Breast epithelium (tissue), 4 donors: ENCODE measurements at places on chromosomes 12 and 14.

- no peak for DNase-seq
Measured at GRCh38 chr14:24915958-24916595, 133.9 kb downstream of the STXBP6 start.

DNA sequence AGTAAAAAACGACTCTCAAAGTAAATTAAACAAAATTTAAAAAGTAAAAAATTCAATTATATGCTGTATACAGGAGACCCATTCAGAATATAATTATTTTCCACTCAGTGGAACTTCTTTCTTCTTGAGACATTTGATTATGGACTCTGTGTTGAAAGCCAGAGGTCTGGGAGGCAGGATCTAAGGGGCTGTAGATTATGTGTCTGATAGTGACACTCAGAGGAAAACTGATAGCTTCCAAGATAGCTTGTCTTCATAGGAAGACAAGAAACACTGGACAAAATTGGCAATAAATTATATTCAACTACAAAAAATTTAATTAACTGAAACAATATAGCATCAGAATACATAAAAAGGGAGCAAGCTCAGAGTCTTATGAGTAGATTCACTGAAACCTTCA lies 135.8 kb downstream of the KITLG start:
- DNase-seq: no peak

GRCh38 chr12:123040106-123040505 lies 59.6 kb downstream of the ARL6IP4 start:
- no peak for DNase-seq

GRCh38 chr12:57164454-57164853 lies 17.0 kb upstream of the LRP1-AS start:
- no peak for DNase-seq

DNA sequence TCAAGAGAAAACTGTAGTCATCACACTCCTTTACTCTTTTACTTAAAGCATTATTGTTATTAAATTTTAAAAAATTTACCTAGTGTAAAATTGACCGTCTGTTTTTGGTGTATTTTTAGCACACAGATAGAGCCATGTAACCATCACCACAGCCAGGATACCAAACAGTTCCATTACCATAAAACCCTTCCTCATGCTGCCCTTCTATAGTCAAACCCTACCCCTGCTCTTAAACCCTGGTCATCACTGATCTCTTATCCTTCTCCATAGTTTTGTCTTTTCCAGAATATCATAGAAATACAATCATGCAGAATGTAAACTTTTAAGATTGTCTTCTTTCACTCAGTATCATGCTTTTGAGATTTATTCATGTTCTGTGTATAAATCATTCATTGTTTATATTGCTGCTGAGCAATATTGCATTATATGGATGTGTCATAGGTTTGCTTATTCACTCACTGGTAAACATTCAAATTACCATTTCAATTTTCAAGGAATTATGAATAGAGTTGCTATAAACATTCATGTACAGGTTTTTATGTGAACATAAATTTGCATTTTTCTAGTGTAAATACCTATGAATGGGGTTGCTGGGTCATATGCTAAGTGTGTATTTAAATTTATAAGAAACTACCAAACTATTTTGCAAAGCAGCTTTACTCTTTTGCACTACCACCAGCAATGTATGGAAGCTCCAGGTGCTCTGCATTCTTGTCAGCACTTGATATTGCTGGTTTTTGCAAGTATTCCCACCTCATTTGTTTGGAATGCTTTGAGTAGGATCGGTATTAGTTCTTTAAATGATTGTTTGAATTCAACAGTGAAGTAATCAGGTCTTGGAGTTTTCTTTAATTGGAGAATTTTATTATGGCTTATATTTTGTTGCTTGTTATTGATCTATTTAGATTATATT lies 125.5 kb downstream of the LMNTD1 start:
- DNase-seq: no peak

DNA sequence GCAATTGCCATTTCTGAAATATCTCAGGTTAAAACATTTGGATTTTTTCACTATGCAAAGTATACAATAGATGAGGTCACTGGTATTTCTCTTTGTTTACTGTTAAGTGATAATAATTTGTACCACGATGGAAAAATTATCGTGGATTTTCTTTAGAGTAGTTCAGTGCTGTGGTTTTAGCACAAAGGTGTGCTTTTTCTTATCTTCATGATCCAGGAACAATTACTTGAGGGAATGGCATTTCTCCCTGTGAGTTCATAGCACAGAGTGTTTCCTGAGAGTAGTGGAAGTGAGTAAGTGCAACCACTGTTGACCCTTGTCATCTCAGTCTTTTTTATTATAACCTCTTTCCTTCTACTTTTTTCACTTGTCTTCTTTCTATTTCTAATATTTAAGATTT lies 86.8 kb downstream of the FGD4 start:
- DNase-seq: no peak

- DNase-seq: no peak
Measured at GRCh38 chr12:57460841-57461275, 1.3 kb downstream of the GLI1 start.

DNA sequence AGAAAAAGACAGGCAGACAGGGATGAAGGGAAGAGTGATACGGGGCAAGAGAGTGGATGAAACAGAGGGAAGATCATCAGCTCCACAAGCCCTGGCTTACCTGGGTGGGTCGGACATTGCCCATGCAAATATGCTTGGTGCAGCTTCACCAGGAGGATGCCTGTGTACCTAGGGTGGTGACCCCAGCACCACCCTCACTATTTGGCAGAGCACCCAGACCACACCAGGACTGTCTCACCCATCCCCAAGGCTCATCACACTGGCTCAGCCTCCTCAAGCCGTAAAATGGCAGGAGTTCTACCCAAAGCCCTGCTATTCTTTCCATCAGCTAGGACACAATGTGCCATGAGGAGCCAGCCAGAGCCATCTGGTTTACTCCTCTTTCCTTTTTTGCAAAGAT lies 3.0 kb downstream of the GALNT8 start:
- DNase-seq: no peak

GRCh38 chr12:126069549-126070165 lies 1004.4 kb downstream of the AACS start:
- DNase-seq: no peak

GRCh38 chr12:59076622-59077021 lies 156.3 kb upstream of the LRIG3 start:
- no peak for DNase-seq

DNA sequence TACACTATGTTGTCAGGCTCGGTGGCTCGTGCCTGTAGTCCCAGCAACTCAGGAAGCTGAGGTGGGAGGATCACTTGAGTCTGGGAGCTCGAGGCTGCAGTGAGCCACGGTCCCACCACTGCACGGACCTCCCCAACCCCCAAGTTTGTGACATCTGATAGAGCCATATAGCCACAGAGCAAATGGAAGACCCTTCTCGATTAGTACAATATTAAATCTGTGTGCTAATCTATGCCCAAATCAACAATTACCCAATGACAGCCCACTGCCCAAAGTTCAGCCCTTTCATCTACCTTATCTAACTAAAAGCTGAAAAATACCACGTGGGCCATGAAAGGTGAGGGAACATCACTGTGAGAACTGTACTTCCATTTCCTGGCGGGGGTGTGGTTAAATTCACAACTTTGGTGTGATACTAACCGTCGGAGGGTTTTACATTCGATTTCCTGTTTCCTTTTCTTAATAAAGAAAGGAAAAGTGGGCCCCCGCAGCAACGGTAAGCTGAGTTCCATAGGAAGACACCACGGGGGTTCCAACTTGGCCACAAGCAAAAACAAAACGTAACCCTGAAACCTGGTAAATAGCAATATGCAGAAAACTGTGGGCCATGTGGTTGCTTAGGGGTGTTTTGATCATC lies 31.2 kb upstream of the FOS start:
- no peak for DNase-seq

DNA sequence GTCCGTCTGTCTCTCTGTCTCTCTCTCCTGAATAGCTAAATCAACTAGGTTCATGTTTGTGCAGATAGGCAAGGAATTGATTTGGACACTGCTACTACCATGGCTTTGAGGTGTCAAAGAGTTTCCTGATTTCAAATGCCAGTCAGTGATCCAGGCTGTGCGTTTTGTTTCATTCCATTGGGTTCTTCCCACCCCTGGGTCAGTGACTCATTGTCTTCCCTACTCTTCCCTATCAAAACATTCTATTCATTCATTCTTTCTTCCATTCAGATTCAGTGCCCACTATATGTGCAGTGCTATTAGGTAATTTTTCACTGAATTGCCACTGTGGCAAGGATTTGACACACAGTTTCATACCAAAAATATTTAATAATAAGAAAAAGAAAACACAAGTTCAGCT lies 50.4 kb downstream of the RPH3A start:
- DNase-seq: no peak

- no peak for DNase-seq
Measured at GRCh38 chr12:18905134-18905533, 167.2 kb downstream of the CAPZA3 start.

DNA sequence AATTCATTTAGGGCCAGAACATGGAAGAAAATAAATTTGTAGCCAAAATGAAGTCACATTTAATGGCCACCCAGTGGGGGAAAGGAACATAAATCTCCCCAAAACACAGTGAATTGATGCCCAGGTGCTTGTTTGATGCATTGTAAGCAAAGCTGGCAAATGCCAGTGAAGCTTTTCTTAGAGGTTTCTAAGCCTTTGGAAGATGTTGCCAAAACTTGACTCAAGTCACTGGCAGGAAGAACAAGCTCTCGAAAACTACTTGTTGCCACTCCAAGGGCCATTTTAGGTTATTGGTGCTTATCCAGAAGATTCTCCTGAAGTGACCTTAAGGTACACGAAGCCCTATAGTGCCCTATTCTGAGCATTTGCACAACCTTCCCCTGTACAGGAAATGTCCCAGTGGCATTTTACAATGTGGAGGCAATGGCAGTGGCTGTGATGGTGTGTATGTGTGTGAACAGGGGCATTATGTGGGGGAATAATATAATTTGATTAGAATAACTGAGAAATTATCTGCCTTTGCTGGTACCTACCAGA lies 89.5 kb upstream of the NOVA1 start:
- DNase-seq: no peak

GRCh38 chr12:52776435-52776834 lies 710 bp downstream of the KRT76 start:
- DNase-seq: no peak

DNA sequence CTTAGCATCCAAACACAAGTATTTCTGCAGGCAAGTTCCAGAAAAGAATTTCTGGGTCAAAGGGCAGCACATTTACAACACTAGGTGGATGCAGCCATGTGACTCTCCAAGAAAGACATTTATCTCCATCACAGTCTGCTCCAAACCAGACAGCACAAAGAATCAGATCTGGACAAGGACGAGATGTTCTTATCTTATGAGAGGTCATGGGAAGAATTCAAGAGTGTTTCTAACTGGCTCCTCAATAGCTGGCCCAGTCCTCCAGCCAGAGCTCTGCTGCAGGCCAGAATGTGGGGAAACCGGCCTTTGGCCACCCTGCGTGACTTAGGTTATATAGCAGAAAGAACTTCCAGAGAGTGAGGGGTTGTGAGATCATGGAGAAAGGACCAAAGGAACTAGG lies 17.4 kb downstream of the TMEM119 start:
- no peak for DNase-seq

- DNase-seq: no peak
Measured at GRCh38 chr12:19177754-19178153, 48.2 kb downstream of the PLEKHA5 start.

DNA sequence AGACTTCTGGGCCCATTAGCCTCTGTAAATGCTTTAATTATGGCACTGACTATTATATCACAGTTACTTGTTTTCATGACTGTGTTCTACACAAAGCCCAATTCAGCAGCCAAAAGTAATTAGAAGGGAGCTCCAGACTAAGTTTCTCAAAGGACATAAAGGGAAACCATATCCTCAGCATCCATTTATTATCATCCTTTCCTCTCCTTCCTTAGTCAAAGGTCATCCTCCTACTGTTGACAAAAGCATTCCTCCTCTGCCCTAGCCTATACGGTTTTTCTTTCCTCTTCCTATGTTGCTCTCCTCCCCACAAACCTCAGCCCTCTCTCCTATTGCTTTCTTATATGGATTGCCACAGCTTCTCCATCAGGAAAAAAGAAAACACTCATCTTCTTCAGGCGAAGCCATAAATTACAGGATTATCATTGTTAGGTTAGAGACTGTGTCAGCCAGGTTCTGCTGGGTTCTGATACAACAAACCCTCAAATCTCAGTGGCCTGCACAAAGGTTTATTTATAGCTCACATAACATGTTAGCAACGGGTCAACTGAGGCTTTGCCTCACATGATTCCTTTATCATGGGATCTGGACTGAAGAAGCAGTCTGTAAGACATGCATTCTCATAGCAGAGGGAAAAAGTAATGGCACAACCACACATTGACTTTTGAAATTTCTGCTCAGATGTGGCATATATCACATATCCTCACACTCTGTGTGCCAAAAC lies 207.2 kb downstream of the SLC5A8 start:
- no peak for DNase-seq

DNA sequence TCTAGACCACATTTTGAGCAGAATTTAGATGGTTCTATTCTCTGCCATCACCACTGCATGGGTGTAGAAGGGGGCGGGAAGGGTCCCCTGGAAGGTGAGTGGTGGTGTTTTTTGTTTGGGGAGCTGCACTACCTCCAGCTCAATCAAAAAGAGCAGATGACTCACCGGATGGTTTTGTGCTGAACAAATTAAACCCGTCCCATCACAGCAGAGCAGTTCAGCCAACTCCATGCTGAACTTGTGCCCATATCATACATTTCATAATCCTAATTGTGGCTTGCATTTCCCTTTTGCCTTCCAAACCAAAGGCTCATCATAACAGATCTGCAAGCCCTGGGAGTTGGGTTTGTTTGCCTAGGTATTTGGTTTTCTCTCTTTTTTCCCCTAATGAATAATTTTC lies 53.0 kb upstream of the RPH3A start:
- no peak for DNase-seq

DNA sequence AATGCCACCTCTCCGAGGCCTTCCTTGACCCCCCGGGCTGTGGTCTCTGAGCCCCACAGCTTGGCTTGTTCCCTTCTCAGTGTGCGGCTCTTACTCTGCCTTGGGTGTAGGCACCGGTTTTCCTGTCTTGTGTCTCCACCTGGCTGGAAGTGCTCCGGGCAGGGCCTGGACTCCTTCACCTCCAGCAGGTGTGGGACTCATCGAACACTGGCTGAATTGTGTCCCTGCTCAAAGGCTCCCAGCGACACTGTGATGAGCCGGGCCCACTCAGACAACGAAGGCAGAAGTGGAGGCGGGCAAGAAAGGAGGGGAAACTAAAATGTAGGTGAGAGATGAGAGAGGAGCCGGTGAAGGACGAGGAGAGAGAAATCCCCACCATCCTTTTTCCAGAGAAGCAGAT lies 18.0 kb downstream of the TMEM63C start:
- DNase-seq: peak; percentile 17

GRCh38 chr14:94307410-94307992 lies 14.4 kb upstream of the SERPINA10 start:
- DNase-seq: no peak

GRCh38 chr12:14399871-14400270 lies 34.4 kb downstream of the ATF7IP start:
- no peak for DNase-seq

- no peak for DNase-seq
Measured at GRCh38 chr12:128745772-128746689, 77.7 kb downstream of the SLC15A4 start.
